ENCODE measurements at places on chromosomes 7 and 10. TPM values are rescaled to one million over a fixed set of nuclear protein-coding genes. Genes with fewer than 3 reads are reported as not detected.

DNA sequence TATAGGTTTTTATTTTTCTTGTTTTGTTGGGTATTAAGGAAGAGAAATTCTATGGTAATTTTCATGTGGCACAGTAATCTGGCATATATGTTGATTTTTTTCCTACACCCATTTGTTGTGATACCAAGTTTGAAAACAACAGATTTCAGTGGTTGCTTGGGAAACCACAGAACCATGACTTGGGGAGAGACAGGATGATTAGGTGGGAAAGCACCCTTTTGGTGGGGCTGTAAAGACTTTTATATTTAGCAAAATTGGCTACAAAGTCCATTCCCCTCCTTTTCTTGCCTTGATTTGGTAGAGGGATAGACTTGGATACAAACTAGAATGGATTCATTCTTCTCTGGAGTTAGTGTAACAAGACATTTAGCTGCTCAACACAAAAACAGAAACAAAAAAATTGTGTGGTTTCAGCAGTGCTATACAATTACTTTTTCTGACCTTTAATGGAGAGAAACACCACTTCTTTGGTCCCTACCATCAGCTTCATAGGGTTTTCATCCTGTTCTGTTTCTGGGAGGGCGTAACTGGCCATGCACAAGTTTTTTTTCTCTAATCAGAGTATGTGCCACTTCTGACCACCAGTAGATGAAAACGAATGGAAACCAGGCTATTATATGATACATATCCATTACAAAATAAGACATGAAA lies 52.7 kb downstream of the FIGNL1 start:
- no peak for DNase-seq

GRCh38 chr7:98396768-98397167 lies 4.1 kb downstream of the BAIAP2L1 start:
- no peak for DNase-seq

GRCh38 chr7:157176771-157177170 lies 38.0 kb downstream of the UBE3C start:
- no peak for DNase-seq

- no peak for DNase-seq
Observed at GRCh38 chr7:18414885-18415284, 80.7 kb upstream of the HDAC9 start.

- DNase-seq: no peak
Observed at GRCh38 chr10:68333058-68333395, 299 bp upstream of the PBLD start.

GRCh38 chr7:117036053-117036669 lies 82.9 kb downstream of the ST7 start:
- no peak for DNase-seq

GRCh38 chr10:101570428-101571270 lies 17.4 kb downstream of the POLL start:
- no peak for DNase-seq

- no peak for DNase-seq
Observed at GRCh38 chr7:27200761-27201579, 1.1 kb upstream of the HOXA13 start.

DNA sequence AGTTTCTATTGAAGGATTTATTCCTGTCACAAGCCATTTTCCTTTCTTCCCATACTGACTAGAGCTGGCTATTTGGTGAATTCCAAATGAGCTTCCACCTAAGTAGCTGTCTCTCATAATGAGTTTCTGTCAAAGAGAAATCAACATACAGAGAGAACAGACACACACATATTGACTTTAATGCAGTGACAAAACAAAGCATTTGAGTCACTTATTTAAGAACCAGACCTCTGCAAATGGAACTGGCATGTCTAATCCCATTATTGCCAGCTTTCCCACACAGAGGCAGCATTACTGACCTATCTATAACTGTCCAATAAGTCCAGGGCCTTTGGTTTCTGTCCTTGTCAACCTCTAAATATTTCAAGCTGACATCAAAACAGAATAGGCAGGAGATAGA lies 179.3 kb upstream of the CSTF2T start:
- no peak for DNase-seq

Gene ZMIZ2
- total RNA-seq: 116 TPM

Gene ZNF138
- total RNA-seq: 19.9 TPM

Gene CFAP46
- 1.7 TPM for total RNA-seq

Gene IFIT1
- 4.1 TPM for total RNA-seq

Gene RASSF4
- total RNA-seq: 22.7 TPM

Gene MEIG1
- 1.1 TPM for total RNA-seq

Gene CUBN
- 2.4 TPM for total RNA-seq

Gene NUTM2E
- 0.16 TPM for total RNA-seq

Gene WNT8B
- 0.99 TPM for total RNA-seq
